NCI-H2081 treated with DMSO at 0.1 percent for 48 hours (cell line): ENCODE measurements at places on chromosomes 5 and 9.

- DNase-seq, result no peak
Measured at GRCh38 chr9:91560301-91560700, 136.7 kb upstream of the NFIL3 start.

GRCh38 chr5:163633926-163634460, 128.6 kb downstream of the MAT2B start:
- DNase-seq, result no peak

DNA sequence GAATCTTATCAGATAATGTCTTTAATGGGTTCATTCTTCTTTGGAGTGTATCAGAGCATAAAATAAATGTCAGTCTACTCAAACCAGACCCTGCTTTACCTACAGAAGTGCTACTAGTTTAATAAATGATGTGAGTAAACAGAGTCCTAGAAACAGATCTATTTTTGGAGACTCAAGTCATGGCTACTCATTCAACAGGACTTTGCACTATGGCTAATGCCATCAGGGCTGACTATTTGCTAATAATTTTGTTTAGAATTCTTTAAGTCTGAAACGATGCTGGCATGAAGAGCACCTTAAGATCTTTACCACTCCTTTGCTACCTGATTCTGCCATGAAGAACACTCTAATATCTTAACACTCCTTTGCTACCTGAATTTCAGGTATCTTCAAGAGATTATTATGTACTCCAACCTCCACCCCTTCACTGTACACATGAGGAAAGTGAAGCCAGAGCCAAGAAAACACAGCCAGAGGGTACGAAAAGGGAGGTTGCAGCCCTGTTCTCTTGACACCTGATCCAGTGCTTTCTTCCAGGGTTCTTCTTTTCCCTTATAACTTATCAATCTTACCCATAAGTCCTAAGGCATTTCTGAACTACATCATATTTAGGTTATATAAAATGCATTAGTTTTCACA, 62.4 kb downstream of the ZNF608 start:
- DNase-seq, result no peak

- DNase-seq, result no peak
Measured at GRCh38 chr5:149217803-149218155, 53.9 kb upstream of the AFAP1L1 start.

DNA sequence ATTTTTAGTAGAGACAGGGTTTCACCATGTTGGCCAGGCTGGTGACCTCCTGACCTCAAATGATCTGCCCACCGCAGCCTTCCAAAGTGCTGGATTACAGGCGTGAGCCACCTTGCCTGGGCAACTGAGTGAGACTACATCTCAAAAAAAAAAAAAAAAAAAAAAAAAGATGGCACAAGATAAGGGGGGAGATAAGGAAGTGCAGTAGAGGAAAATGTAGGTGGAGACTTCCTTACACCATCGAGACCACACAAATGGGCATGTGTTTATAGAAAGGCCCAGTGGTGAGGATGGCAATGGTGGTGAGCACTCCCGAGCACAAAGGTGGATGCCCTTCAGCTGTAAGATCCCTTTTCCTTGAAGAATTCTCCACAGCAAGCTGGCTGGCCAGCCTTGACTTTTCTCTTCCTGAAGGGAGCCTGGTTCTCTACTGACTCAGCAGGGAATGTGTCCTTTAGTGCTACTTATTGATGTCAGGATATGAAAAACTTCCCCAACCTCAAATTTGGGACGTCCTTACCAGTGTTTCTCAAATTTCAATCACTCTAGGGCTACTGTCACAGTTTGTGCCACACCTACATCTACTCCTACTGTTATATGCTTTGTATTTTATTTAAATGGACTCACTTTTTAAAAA, 28.2 kb downstream of the ERGIC1 start:
- no peak for DNase-seq
